ENCODE measurements at places on chromosomes 5 and 9.
A peak's percentile ranks its signal among the peaks of the same experiment; 100 is the strongest.

- no peaks in the 10 kb centered on the region for H3K36me3 ChIP-seq
- H3K4me1 ChIP-seq: no peaks in the 10 kb centered on the region
- H3K27me3 ChIP-seq: no peaks in the 10 kb centered on the region
- no peak for DNase-seq
- H3K4me3 ChIP-seq: no peak overlapping the region
- no peak overlapping the region for H3K27ac ChIP-seq
Measured at GRCh38 chr5:122121479-122122465, 7.6 kb upstream of the ZNF474 start.

DNA sequence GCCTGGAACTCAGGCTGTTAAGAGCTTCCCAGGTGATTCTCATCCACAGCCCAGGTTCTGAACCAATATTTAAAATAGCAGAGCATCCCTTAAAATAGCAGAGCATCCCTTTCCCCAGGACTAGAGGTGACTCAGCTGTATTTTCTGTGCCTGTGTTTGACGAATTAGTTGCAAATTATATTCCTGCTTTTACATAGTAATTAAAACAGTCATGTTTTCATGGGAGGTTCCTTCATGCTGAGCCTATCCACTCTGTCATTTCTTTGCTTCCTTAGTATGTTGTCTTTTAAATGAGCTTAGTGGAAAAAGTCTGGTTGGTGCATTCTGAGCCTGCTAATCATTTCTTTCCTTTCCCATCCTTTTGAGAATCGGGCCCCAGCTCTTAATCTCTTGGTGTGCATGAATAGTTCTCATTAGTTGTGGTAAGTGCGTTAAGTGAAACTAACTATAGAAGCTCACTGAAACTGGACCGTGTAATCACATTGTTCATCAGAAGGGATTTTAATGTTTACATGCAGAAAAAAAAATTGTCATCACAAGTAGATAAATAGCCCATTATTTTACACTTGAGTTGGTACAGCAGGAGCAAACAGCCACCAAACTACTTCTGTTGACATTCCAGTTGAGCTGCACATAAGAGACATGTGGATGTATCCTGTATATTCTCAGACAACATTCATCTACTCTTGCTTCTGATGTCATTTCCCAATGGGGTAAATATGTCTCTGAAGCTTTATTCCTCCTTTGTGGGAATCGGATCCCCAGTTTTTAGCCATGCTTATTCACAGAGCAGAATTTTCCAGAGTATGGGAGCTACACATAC lies 596.9 kb upstream of the WWC1 start:
- peaks cover 15% of the 10 kb centered on the region for H3K4me1 ChIP-seq
- no peak overlapping the region for H3K27ac ChIP-seq
- no peaks in the 10 kb centered on the region for H3K36me3 ChIP-seq
- no peaks in the 10 kb centered on the region for H3K27me3 ChIP-seq

DNA sequence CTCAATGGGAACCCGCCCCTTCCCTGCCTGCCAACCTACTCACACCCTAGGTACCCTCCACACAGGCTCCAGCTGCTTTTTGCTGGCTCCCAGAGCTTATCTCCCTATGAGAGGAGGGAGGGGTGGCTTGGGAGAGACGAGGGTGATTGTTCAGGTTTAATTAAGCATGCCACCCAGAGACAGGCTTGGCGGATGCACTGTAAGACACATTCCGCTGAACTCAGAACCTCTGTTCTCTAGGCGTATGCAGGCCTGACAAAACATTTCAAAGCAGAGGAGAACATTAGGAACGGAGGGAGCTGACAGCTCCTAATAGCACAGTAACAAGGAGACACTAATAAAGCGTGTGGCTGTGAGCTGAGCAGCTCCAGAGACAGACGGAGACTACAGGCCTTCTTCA lies 80.1 kb downstream of the TRIM32 start:
- H3K27me3 ChIP-seq: peaks cover 2% of the 10 kb centered on the region
- no peaks in the 10 kb centered on the region for H3K36me3 ChIP-seq
- DNase-seq: no peak

GRCh38 chr5:15452781-15453180 lies 47.2 kb upstream of the FBXL7 start:
- H3K27ac ChIP-seq: no peak overlapping the region
- no peak overlapping the region for H3K4me3 ChIP-seq
- H3K27me3 ChIP-seq: no peaks in the 10 kb centered on the region
- no peak for DNase-seq

DNA sequence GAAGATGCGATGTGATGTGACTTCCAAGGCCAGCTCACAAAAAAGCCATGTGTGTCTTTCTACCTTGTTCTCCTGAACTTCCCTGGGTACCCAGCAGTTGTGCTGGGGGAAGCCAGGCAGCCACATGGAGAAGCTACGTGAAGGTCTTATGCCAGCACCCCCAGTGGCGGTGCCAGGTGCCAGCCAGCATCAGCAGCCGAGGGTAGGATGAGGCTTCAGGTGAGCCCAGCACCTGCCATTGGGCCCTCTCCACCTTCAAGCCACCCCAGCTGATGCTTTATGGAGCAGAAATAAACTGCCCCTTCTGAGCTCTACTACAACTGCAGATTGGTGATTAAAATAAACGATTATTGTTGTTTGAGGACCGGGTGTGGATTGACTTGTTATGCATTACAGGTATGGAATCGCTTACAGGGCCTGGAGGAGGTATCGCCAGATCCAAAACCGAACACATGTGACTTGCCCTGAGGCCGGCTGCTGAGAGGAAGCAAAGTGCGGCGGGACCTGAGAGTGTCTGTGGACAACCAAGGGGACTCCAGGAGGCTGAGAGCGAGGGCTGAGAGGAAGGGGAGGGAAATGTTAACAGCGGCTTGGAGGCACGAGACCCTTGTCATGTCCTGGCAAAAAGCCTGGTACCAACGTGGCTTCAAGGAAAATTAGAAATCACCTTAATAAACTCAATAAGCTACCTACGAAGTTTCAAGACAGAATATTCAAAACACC lies 36.0 kb upstream of the OLFM1 start:
- no peak overlapping the region for H3K4me3 ChIP-seq
- H3K4me1 ChIP-seq: no peaks in the 10 kb centered on the region
- no peak overlapping the region for H3K27ac ChIP-seq
- H3K27me3 ChIP-seq: no peaks in the 10 kb centered on the region
- DNase-seq: no peak

DNA sequence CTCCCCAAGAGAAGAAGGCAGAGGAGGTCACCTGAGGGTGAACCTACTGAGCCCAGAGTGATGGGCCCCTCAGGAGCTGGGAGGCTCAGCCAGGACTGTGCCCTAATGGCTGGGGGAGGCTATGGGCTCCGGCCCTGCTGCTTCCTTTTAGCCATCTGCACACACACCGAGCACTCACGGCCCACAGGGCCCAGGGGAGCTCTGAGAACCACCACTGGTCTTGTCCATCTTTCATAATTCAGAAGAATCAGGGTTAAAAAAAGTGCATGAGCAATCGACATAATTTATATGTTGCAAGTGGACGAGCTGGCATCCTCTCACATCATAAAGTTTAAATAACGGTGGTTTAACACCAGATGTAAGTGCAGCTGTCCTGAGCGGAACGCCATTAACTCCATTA lies 162.1 kb downstream of the FSTL4 start:
- no peak overlapping the region for H3K27ac ChIP-seq
- H3K4me3 ChIP-seq: no peak overlapping the region
- H3K27me3 ChIP-seq: no peaks in the 10 kb centered on the region
- peak; percentile 8 for DNase-seq
- no peaks in the 10 kb centered on the region for H3K4me1 ChIP-seq

GRCh38 chr9:105510024-105510423 lies 47.9 kb upstream of the FKTN start:
- H3K27ac ChIP-seq: no peak overlapping the region
- H3K4me1 ChIP-seq: peaks cover 16% of the 10 kb centered on the region
- no peak for DNase-seq
- no peaks in the 10 kb centered on the region for H3K36me3 ChIP-seq

DNA sequence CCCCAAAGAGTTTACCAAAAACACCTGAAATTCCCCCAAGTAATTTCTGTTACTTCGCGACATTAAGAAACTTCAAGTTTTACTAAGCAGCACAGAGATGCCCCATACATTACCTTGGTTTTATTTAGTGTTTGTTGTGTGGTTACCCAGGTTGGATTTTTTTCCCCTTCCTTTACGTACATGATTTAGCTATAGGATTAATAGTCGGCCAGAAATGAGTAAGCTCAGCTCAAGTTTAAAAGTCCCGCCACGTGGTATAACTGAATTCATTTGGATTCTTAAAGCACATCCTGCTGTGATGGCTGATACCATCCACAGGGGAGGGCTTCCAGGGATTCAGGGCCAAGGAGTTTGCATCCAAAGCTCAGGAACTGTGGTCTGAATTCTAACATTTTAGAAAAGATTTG lies 75.9 kb downstream of the DAP start:
- no peak for DNase-seq
- no peak overlapping the region for H3K27ac ChIP-seq
- peaks cover 2% of the 10 kb centered on the region for H3K36me3 ChIP-seq
- no peaks in the 10 kb centered on the region for H3K4me1 ChIP-seq

DNA sequence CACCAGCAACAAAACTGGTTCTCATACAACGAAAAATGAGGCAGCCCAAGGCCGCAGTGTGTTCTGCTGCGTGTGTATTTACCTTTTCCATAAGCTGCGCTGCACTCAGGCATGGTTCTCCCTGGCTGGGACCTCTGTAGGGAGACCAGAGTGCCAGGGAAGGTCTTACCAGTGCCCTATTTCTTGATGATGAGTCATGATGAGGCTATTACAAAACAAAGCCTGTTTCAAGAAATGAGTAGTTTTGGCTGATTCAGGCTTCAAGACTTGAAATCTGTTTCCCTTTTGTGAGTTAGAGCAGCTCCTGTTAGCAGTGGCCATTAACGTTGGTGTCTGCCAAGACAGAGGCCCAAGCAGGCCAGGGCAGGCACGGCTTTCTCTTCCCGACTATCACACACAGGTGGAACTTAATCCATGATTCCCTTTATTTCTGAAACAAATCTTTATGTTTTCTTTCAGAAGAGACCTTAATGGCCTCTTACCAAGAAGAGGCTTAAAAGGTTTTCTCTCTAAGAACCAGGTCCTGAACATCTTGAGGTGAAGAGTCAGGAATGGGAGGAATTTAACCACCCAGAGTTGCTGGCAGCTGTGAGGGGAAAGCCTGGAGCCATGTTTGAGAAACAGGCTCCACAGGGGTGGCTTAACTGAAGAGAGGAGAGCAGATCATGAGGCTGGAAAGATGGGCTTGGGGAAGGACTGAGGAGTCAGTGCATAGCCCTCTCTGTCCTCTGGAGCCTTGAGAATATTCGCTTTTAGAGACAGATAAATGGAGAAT lies 41.4 kb upstream of the TIFAB start:
- H3K36me3 ChIP-seq: no peaks in the 10 kb centered on the region
- no peak overlapping the region for H3K4me3 ChIP-seq
- no peak for DNase-seq
- no peak overlapping the region for H3K27ac ChIP-seq
- peaks cover 42% of the 10 kb centered on the region for H3K4me1 ChIP-seq

DNA sequence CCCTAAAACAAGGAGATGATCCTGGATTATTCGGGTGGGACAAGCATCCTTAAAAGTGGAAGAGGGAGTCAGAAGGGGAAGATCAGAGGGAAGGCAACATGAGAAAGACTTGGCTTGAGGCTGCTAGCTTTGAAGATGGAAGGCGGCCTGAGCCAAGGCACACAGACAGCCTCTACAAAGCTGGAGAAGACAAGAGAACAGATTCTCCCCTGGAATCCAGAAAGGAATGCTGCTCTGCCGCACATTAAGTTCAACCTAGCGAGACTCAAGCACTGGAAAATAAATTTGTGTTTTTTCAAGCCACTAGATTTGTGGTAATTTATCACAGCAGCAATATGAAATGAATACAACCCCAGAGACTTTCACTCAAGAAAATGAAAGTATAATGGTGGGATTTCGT lies 17.9 kb downstream of the SLC36A3 start:
- H3K4me3 ChIP-seq: no peak overlapping the region
- DNase-seq: no peak
- no peaks in the 10 kb centered on the region for H3K27me3 ChIP-seq
- peaks cover 9% of the 10 kb centered on the region for H3K4me1 ChIP-seq
- no peaks in the 10 kb centered on the region for H3K36me3 ChIP-seq

DNA sequence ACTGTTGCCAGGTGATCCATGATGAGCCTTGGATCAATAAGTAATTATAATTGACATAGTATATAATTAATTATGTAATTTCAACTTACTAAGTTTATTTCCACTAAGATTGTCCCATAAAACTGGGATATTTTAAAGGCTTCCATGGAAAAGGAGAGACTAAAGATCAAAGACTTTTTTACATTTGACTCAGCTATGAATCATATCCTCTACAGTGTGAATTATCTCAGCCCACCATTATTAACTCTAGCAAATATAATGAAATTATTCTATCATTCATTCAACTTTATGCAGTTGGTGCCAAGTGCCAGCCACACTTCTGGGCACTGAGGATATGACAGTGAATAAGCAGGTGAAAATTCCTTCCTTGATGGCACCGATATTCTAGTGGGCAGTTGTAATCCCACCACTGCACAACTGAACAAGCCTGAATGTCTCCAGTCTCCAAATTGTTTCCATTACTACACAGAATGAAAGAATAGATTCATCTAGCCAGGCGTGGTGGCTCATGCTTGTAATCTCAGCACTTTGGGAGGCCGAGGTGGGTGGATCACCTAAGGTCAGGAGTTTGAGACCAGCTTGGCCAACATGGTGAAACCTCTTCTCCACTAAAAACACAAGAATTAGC lies 21.9 kb upstream of the TXN start:
- no peaks in the 10 kb centered on the region for H3K36me3 ChIP-seq
- peaks cover 25% of the 10 kb centered on the region for H3K4me1 ChIP-seq
- H3K4me3 ChIP-seq: no peak overlapping the region
- no peak overlapping the region for H3K27ac ChIP-seq

- no peaks in the 10 kb centered on the region for H3K4me1 ChIP-seq
- H3K27ac ChIP-seq: no peak overlapping the region
- H3K4me3 ChIP-seq: no peak overlapping the region
- DNase-seq: no peak
- H3K27me3 ChIP-seq: no peaks in the 10 kb centered on the region
Measured at GRCh38 chr9:131578021-131578420, 32.7 kb downstream of the PRRT1B start.

- H3K27ac ChIP-seq: no peak overlapping the region
- no peaks in the 10 kb centered on the region for H3K4me1 ChIP-seq
- peaks cover 1% of the 10 kb centered on the region for H3K27me3 ChIP-seq
- no peak overlapping the region for H3K4me3 ChIP-seq
Measured at GRCh38 chr5:2007496-2007877, 124.8 kb upstream of the IRX4 start.

DNA sequence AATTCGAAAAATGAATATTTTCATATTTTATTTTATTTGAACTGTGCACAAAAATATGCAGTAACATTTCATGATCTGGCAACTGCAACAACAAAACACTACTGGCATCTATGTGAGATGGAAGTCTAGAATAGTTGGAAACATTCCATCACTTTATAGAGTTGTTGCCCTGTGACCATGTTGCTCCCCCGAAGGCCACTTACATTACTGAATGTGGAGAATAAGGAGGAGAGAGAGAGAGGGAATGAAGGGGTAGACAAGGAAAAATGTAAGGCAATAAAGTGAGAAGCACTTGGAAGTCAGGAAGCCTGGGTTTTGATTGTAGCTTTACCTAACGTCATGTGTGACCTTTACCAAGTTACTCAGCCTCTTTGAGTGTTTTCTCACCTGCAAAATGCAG lies 437.2 kb upstream of the EDIL3 start:
- no peak overlapping the region for H3K4me3 ChIP-seq
- no peak for DNase-seq
- H3K4me1 ChIP-seq: no peaks in the 10 kb centered on the region
- H3K27ac ChIP-seq: no peak overlapping the region
- no peaks in the 10 kb centered on the region for H3K27me3 ChIP-seq
- H3K36me3 ChIP-seq: no peaks in the 10 kb centered on the region
